ENCODE measurements at places on chromosomes 3 and 15.

DNA sequence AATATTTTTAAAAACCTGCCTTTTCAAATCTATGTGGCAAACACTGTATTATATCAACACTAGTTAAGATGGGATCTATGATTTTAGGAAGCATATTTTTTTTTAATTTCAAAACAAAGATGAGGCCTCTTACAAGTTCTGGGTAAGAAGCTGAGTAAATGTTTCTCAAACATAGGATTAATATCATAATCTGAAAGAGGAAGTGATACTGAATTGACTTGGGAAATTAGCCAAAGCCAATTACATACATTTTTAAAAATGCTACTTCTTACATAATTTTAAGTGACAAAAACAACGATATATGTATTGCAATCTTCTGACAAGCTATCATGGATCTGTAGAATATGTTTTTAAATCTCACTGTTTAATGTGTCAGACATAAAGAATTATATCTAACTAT, 135.1 kb upstream of the UBP1 start:
- no peak for DNase-seq

- no peak for DNase-seq
Measured at GRCh38 chr3:126435456-126436315, 40.0 kb downstream of the ZXDC start.

DNA sequence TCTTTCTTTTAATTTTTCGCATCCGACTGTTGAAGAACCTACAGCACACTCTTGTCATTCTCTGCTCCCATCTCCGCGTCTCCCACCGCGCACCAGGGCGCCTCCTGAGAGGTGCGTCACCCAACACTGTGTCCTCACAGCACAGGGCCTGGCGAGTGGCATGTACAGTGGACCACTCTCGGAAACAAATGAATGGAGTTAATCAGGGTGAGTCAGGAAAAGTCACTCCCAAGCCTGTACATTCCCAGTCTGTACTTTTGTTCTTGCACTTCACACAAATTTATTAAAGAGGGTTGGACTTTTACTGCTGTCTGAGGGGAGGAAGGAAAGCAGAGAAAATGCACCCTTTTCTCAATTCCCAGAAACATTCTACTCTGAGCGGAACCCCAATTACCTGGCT, 625 bp downstream of the COL6A6 start:
- DNase-seq: no peak

DNA sequence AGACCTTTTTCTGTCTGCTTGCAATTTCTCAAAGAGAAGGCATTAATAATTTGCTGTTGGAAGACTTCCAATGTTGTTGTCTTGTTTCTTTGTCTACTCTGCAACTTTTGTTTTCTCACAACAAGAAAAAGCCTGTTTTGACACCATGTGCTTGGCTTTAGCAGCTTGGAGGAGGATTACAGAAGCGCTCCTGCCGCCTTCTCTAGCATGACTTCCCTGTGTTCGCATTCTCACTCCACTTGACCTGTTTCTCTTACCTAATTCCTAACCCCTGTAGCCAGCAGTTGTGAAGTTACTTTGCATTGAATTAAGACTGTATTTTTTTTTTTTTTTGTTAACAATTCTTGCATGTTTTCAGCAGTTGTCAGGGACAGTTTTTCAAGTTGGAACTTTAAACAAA, 235.3 kb upstream of the GOLIM4 start:
- no peak for DNase-seq

- no peak for DNase-seq
Measured at GRCh38 chr3:181721046-181721875, 9.5 kb downstream of the SOX2 start.
